ENCODE measurements at places on chromosomes 4 and X. TPM values are rescaled to one million over a fixed set of nuclear protein-coding genes. Genes with fewer than 3 reads are reported as not detected.

- no peak for DNase-seq
Observed at GRCh38 chr4:7801001-7801400, 138.7 kb downstream of the AFAP1 start.

- DNase-seq: no peak
Observed at GRCh38 chr4:10701161-10701560, 16.6 kb upstream of the CLNK start.

DNA sequence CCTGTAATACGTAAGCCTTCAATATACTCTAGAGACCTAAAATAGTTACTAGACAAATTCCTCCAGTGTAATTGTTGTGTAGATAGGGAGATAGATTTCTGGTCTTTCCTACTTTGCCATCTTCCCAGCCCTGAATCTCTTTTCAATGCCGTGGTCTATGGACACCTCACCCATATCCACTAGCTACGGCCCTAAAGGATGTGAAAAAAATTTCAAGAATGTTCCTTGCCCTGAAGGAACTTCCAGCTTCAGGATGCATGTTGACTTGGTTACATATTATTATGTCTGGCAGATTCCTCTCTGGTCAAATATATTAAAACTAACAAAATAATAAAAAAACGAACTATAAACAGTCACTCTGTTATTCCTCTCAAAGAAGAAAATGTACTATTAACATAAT lies 52.4 kb upstream of the TSPAN5 start:
- no peak for DNase-seq

DNA sequence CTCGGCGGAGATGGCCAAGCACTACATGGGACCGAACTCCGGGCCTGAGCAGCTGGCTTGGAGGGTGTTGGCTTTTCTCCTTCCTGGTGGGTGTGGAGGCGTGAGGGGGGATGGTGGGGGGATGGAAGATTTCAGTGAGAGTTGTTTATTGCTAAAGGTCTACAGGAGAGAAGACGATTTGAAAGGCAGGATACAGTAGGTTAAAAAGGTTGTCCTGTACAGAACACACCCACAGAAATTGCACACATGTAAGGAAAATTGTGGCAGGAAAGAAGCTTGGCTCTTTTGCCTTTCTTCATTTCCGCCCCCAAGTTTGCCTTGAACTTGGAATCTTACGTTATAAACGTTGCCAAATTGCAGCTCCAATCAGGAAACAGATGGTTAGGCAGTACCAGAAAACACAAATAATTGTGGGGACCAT lies 74.1 kb upstream of the STOX2 start:
- no peak for DNase-seq

DNA sequence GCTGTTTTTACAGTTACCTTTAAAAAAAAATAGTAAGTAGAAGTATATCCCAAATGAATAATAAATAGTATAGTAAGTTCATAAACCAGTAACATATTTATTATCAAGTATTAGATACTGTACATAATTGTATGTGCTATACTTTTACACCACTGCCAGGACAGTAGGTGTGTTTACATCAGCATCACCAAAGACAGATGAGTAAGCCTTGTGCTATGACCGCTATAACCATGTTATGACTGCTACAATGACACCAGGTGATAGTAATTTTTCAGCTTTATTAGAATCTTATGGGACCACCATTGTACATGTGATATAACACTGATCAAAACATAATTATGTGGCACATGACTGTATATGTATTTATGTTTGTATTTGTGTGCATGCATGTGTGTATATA lies 27.3 kb downstream of the PABPC4L start:
- DNase-seq: no peak

- DNase-seq: no peak
Observed at GRCh38 chr4:182944484-182945213, 27.5 kb upstream of the DCTD start.

- DNase-seq: no peak
Observed at GRCh38 chrX:120568035-120568434, 7.3 kb upstream of the CUL4B start.

DNA sequence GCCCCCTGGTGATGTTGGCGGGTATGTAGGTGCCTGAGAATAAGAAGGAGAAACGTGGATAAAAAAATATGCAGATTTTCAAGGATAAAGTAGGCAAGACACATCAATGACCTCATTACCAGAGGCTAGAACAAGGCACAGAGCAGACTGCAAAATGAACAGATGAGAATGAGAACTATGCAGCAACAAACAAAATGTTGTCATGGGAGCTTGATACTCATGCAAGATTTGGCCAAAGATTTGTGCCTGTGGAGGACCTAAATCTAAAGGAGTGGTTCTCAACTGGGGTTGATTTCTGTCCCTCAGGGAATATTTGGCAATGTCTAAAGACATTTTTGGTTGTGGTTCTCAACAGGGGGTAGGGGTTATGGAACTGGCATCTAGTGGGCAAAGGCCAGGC lies 177.3 kb downstream of the FRMPD4 start:
- DNase-seq: no peak

DNA sequence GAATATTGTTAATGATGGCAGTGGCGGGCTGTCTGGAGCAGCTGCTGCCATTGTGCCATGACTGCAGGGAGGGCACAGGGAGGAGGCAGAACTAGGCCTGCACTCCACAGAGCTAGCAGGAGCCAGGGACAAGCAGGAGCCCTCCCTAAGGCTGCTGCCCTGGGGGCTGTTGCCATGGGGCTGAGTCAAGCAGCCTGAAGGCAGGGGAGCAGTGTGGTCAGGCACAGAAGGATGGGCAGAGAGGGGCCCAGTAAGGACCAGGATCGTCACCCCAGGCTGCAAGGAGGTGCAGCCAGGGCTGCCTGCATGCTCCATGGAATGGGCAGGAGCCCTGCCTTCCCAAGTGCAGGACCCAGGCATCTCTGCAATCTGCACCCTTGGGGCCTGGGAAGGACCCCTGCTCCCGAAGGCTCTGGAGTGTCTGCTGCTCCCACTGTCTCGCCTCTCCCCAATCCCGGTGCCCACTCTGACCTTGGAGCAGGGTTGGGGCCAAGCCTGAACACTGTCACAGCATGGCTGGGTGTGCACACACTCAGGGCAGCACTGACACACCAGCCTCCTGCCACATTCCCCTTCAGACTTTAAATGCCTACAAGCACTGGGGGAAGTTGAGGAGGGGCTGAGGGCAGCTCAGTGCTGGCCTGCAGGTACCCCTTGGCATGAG lies 98.3 kb upstream of the GALNTL6 start:
- DNase-seq: no peak

The KCTD8 gene
- not detected for total RNA-seq

The MAPK10 gene
- total RNA-seq: not detected

The TXK gene
- 135 TPM for total RNA-seq

The ATP8A1 gene
- 106 TPM for total RNA-seq

The ZNF732 gene
- total RNA-seq: not detected

The HTR2C gene
- total RNA-seq: not detected
